Cerebellum (tissue), 4 donors: ENCODE measurements at places on chromosomes 16 and 17. TPM values are rescaled to one million over a fixed set of nuclear protein-coding genes. Genes with fewer than 3 reads are reported as not detected.

Gene CIBAR2
- not detected for total RNA-seq

Gene MYH8
- total RNA-seq, result 0.27 TPM

Gene PTGES3L
- 3.1 TPM for total RNA-seq

Gene OR4D1
- 0.18 TPM for total RNA-seq

Gene NPIPB6
- 3.0 TPM for total RNA-seq

Gene RNF43
- total RNA-seq, result 6.7 TPM

Gene KRT27
- total RNA-seq, result 0.18 TPM

Gene ZNF267
- 9.3 TPM for total RNA-seq

Gene TNK1
- total RNA-seq, result 0.36 TPM

Gene CCDC154
- total RNA-seq, result 1.00 TPM

Gene DNASE1L2
- total RNA-seq, result 3.5 TPM

Gene KRT28
- not detected for total RNA-seq

Gene CTF1
- total RNA-seq, result 0.36 TPM

Gene LIG3
- total RNA-seq, result 50.4 TPM

Gene TMEM132E
- total RNA-seq, result 3.4 TPM

Gene CFAP97D1
- not detected for total RNA-seq

GRCh38 chr16:49534901-49535610 lies 161.5 kb downstream of the C16orf78 start:
- DNase-seq, result no peak

DNA sequence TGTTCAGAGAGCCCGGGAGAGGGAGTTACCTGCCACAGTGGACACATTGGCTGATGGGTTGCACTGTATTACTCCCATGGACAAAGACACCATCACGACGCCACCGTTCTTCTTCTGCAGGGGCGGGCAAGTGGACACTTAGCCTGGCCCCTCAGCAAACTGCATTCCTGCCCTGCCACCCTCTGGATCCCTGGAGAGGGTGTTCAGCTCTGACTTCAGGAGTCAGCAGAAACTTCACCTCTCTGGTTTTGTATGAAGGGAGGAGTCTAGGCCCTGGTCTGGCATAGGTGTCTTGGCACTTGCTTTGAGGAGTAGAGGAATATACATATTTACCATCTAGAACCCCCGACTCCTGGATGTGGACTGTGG lies 9.3 kb downstream of the DPEP2 start:
- no peak for DNase-seq

- no peak for DNase-seq
Measured at GRCh38 chr17:67753026-67753425, 35.3 kb downstream of the NOL11 start.

GRCh38 chr16:84085773-84086172 lies 31.0 kb downstream of the MBTPS1 start:
- no peak for DNase-seq

- no peak for DNase-seq
Measured at GRCh38 chr16:85975451-85975981, 76.6 kb downstream of the IRF8 start.

DNA sequence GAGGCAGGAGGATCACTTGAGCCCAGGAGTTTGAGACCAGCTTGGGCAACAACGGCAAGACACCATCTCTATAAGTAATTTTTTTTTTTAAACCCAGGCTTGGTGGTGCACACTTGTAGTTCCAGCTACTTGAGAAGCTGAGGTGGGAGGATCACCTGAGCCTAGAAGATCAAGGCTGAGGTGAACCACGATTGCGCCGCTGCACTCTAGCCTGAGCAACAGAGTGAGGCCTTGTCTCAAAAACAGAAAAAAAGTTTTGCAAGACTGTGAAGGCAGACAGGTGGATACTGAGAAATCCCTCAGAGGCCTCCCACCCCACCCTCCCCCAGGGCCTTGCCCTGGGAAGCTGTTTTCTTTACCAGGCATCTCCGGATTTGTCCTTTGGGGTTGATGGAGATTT lies 125.4 kb downstream of the MGAT5B start:
- DNase-seq, result no peak

DNA sequence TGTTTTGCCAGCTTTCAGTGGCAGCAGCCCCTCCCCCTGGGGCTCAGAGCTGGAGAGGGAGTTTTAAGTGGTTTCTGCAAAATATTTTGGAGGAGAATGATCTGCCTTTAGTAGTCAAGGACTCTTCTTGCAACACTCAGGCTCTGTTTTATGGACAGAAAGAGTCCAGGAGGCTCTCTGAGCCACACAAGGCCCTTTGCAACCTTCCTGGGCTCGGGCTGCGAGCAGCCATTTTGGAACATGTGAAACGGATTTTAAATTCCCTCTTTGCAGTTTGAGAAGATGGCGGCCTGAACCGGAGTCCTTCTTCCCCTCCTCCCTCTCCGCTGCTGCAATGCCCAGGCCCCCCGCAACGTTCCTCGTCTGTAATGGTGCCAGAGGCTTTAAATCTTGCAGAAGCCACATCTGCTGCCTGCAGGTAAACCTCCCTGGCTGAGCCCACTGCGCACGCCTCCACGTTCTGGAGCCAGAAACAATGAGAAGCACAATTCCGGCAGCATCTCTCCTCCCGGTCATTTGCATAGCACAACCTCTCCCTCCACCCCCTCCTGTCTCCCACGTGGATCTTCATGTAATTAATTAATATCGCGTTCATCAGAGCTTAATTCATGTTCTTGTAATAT lies 386.1 kb downstream of the SEC14L1 start:
- no peak for DNase-seq

DNA sequence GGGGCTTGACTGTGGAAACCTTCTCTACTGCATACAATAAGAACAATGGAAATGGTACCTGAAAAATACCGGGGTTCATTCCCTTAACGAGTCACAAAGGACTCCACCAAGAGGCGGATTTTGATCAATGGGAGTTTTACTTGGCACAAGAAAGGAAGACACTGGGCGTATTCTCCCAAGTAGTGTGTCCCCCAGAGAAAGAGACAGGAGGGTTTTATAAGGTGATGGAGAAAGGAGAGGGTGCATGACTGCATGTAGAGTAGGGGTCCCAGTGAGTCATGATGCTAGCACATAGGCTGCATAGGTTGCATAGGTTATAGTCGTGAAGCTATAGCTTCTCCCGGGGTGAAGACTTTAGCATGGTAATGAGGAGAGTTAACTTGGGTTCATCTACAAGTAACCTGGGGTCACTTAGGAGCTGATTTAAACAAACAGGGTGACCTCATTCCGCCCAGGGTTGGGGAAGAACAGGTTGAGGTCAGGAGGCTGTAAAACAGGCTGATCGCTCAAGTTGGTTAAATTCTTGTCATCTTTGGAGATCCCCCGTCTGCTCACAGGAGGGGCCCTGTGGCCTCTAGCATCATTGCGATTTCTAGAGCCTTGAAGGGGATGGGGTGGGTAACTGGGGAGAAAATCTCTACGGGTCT lies 1.5 kb downstream of the MPV17L start:
- DNase-seq, result no peak

GRCh38 chr17:66555605-66556004 lies 253.2 kb downstream of the PRKCA start:
- no peak for DNase-seq

DNA sequence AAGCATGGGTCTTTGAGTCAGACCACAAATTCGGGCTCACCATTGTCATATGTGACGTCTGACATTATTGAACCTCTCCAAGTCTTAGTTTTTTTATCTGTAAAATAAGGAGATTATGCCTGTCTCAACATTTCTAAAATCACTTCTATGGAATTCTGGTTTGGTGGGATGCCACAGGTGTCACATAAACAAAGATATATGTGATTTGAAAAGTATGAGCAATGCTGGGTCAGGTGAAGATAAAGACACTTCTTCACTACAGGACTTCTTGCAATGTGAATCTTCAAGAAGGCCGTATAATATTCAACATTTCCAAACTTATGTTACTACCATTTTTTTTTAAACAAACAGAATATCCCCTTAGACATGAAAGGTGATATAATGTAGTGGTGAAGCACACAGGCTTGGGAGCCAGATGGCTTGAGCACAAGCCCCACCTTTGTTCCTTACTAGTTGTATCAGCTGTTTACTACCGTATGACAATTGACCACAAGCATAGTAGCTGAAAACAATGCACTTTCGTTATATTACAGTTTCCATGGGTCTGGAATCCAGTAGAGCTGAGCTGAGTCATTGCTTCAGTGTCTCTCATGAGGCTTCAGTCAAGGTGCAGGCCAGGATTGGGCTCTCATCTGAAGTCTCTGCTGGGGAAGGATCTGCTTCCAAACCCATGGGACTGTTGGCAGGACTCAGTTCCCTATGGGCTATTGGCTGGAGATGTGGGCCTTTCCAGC lies 87.7 kb downstream of the UTP18 start:
- DNase-seq, result no peak

- DNase-seq, result no peak
Measured at GRCh38 chr16:10370096-10370726, 15.7 kb upstream of the ATF7IP2 start.

- peak; percentile 37 for DNase-seq
Measured at GRCh38 chr17:56939869-56940484, 20.9 kb downstream of the COIL start.

GRCh38 chr16:57976331-57976796 lies 5.4 kb upstream of the CNGB1 start:
- DNase-seq, result no peak

GRCh38 chr16:74480150-74481029 lies 59.1 kb upstream of the CLEC18B start:
- no peak for DNase-seq

DNA sequence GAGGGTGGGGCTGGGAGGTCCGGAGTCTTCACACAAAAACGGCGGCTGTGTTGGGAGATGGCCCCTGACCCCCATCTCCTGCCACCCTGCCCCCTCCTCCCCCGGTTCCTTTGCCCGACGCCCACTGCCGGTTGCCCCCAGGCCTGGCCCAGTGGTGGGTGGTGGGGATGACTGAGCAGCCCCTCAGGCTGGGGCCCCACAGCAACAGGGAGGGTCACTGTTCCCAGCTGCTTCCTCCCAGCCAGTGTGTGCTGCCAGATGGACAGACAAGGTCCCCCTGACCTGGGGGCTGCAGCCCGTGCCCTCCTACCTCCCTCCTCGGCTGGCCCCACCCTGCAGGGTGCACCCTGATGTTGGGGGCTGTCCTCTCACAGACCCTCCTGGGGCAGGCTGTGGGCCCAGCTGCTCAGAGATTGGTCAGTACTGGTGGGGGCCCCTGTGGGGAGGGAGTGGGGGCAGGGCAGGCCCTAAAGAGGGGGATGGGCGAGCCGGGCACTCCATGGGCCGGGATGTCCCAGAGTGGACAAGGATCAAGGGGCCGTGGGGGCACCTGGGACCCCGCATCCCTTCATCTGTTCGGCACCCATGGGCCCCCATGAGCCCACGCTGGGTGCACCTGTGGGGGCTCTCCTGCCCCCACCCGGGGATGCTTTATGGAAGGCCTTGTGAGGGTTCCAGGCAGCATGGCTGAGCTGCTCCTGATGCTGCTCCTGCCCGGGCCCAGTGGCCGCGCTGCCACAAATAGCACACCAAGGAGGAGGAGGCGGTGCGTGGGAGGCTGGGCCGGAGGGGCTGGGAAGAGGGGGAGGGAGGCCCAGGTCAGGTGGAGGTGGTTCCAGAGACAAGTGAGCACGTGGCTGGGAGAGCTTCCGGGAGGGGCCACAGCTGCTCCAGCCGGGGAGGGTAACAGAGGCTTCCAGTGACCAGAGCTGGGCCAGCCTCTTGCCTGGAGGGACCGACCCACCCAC lies 5.1 kb downstream of the C1QTNF8 start:
- no peak for DNase-seq

GRCh38 chr16:56360117-56361008 lies 65.0 kb downstream of the AMFR start:
- DNase-seq, result no peak

DNA sequence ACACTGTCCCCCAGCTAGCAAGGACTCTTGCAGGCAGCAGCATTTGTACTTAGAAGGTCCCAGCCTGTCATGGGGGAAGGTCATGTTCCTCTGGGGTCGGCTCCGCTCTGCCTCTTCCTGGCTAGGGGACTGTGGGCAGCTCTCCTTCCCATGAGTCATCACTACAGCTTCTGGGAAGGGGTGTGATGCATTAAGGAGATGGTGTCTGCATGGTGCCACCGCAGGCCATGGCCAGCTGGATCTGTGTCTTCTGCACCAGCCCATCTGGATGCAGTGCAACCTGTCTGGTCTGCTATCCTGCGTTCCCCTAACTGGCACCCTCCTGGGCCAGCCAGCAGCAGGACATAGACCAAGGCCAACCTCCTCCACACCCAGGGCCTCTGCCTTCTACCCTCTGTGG lies 6.3 kb downstream of the STARD3 start:
- DNase-seq, result no peak

GRCh38 chr17:73309727-73310596 lies 1.8 kb downstream of the CDC42EP4 start:
- DNase-seq, result peak; percentile 46

- no peak for DNase-seq
Measured at GRCh38 chr16:58418601-58419000, 26.3 kb downstream of the GINS3 start.

DNA sequence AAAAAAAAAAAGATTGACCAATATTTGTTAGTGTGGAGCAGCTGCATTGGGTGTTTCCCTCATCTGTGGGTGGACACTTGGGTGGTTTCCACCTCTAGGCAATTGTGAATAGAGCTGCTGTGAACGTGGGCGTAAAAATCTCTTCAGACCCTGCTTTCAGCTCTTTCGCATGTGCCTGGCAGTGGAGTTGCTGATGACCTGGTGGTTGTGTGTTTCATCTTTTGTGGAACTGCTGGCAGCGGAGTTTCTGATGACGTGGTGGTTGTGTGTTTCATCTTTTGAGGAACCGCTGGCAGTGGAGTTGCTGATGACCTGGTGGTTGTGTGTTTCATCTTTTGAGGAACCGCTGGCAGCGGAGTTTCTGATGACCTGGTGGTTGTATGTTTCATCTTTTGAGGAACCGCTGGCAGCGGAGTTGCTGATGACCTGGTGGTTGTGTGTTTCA lies 21.4 kb downstream of the ZC3H18 start:
- DNase-seq, result no peak

GRCh38 chr17:17089796-17090641 lies 47.8 kb downstream of the MPRIP start:
- no peak for DNase-seq

DNA sequence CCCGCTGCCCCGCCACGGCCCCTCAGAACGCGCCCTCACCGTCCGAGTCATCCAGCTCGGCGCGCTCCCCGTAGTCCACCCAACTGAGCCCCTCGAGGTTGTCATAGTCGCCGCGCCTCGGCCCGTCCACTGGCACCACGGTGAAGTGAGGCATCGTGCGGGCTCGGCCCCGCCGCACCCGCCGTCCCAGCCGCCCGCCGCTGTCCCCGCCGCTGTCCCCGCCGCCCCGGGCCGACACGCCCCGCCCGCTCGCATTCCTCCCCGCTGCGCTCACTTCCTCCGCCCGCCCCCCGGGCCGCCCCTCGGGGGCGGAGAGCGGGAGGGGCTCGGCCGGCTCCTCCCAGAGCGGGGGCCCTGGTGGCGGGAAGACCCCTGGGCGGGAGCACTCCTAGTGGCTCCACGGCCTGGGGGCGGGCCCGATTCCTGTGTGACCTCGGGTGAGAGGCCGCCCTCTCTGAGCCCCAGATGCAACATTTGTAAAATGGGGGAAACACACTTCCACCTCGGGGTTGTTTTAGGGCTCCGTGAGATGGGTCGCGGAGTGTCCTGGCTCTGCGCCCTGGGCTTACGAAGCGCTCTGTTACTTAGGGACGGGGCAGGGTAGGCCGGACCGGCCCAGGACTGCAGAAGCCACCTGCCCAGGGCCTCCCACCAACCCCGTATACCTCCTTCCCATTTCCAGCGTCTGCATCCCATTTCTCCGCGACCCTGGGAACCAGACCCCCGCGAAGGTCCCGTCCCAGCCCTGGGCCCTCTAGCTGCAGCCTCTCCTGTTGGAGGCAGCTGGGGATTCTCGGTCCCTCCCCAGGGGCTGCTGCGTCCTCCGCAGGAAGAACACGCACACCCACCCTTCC lies at the start of gene SLC12A4:
TSS of gene SLC12A4 (minus strand) at position 238 of the 854 bp plus-strand sequence. CDS start at position 154, 84 bp downstream.
- DNase-seq, result peak; percentile 47
